ENCODE measurements at places on chromosomes 7 and 10. TPM values are rescaled to one million over a fixed set of nuclear protein-coding genes. Genes with fewer than 3 reads are reported as not detected.

- peak; percentile 49 for DNase-seq
Measured at GRCh38 chr7:17009007-17009719, 127.4 kb upstream of the AGR3 start.

DNA sequence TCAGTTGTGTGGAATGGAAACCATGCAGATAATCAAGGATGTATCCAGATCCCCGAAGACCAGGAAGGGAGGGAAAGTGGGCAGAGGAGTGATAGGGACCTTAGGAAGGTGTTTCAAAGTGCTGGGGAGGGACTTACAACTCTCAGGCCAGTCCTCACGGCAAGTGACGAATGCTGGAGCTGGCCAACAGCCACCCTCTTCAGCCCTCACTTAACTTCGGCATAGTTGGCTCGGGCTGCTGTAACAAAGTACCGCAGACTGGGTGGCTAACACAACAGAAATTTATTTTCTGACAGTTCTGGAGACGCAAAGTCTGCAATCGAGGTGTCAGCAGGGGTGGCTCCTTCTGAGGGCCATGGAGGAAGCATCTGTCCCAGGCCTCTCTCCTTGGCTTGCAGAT lies 265.9 kb upstream of the YAE1 start:
- DNase-seq: no peak

- DNase-seq: no peak
Measured at GRCh38 chr10:20274571-20274970, 458.3 kb downstream of the PLXDC2 start.

- DNase-seq: no peak
Measured at GRCh38 chr7:13057462-13058200, 370.2 kb downstream of the ARL4A start.

DNA sequence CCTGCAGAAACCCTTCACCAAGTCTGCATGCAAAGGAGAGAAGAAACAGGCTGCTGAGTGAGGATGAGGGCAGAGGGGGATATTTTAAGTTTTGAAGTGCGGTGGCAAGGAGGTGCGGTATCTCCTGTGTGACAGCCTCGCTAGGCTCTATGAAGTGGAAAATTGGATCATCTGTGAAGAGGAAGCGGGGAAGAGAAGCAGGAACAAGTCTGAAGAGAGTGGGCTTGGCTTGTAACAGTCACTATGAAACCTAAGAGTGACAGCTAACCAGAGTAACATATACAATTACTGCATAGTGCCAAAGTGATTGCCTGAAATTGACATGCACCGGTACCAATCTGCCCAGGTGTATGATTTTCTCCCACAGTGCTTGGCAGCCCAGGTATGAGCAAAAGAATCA lies 287.5 kb upstream of the KLF14 start:
- DNase-seq: no peak

GRCh38 chr10:77506517-77507200 lies 130.9 kb downstream of the KCNMA1 start:
- DNase-seq: no peak

DNA sequence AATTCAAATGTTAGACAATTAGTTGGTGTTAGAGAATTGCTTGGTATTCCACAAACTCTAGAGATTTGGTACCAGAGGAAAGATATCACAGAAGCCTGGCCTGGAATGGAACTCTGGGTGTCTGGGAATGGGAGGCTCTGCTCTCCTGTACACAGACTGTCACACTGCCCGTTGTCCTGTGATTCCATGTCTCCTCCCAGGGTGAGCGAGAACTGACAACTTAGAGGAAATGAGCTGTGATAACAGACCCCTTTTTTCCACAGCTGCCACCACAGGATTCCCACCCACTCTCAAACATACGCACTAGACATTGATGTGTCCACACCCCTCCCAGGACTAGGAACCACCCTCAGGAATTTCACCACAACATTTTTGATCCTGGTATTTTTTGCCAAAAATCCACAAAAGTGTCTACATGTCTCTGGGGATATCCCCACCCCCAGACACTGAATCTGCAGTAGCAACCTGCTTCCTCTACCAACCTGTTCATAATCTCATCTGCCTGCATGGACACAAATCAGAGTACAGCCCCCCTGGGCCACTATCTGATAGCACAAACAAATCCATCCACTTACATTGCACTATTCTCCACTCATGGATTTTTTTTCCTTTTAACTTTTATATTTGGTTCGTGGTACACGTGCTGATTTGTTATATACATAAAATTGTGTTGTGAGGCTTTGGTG lies 4.7 kb downstream of the ZNF273 start:
- DNase-seq: no peak

DNA sequence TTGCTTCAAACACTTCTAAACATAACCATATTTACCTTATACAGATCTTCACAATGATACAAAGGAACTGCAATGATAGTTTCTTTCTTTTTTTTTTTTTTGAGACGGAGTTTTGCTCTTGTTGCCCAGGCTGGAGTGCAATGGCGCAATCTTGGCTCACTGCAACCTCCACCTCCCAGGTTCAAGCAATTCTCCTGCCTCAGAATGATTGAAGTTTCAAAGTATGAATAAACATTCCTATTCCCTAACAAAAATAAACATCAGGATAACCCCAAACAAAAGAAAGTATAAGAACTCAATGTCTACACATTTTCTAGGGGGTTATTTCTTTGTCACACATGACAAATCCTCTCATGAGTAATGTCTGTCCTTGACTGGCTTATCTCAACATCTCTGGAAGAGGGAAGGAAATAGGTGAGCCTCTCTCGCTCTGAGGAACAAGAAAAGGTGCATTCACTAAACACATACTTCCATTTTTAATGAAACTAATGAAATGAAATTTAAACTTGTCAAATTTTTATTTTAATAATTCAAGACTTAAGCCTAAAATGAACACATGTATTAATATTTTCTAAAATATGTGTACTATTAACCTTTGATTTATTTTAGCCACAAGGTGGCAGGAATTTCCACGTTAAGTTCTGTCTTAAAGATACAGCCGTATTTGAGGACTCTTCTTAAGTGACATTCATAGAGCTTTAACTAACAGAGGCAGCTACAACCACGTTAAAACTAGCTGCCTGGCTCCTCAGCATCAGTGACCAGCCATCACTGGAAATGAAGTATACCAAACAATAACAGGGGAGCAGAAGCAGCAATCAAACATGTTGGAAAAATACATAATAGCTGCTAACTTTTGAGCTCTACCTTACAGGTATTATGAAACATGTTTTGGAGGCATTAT lies 58.3 kb downstream of the MALSU1 start:
- peak; percentile 43 for DNase-seq

GRCh38 chr10:62330213-62330612 lies 44.0 kb upstream of the ZNF365 start:
- DNase-seq: no peak

GRCh38 chr10:133248334-133248715 lies 10.7 kb downstream of the VENTX start:
- DNase-seq: no peak

DNA sequence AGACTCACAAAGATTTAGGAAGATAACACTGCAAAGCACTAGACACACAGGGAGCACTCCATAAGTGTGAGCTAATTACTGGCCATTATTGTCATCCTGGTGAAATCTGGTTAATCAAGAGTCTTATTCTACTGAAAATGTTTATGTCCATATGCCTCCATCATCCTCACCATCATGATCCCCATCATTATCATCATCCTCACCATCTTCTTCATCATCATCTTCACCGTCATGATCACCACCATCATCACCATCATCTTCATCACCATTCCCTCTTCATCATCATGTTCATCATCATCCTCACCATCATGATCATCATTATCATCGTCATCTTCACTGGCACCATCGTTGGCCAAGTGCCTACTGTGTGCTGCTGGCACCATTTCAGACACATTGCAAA lies 76.3 kb upstream of the CARD11 start:
- no peak for DNase-seq

GRCh38 chr7:104956753-104957450 lies 57.1 kb upstream of the KMT2E start:
- DNase-seq: no peak

GRCh38 chr7:83504330-83504729 lies 144.6 kb downstream of the SEMA3E start:
- no peak for DNase-seq

DNA sequence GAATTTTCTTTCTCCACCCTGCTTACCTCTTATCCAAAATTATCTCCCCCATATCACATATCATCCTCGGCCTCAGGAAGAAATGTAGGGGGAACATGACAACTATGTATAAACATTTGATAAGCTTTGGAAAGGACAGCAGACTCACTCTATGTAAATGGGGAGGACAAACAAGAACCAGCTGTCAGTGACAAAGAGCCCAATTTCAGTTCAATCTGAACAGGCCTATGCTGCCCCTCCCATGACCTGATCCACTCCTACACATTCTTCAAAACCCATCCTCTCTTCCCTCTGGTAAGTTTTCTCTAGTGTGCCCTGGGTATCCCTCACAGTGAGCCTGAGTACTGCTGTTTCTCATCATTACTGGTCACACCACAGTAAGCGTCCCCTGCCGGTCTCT lies 20.8 kb downstream of the FZD9 start:
- no peak for DNase-seq

DNA sequence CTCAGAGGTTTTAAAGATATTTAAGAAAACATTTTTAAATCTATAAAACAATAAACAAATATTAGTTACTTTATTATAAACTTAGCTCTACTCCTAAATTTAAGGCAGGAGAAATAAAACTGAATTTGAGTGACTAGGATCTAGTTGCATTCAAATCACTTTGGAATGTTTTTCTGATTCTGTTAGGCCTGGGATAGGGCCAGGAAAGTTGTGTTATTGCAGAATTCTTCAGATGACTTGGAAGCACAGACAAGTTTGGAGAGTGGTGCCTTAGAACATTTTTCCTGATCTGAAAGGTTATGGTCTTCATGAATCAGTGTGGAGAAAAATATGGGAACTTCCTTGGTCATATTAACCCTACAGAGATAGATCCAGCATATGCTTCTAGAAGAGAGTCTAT lies 15.6 kb upstream of the SLC25A13 start:
- DNase-seq: no peak

DNA sequence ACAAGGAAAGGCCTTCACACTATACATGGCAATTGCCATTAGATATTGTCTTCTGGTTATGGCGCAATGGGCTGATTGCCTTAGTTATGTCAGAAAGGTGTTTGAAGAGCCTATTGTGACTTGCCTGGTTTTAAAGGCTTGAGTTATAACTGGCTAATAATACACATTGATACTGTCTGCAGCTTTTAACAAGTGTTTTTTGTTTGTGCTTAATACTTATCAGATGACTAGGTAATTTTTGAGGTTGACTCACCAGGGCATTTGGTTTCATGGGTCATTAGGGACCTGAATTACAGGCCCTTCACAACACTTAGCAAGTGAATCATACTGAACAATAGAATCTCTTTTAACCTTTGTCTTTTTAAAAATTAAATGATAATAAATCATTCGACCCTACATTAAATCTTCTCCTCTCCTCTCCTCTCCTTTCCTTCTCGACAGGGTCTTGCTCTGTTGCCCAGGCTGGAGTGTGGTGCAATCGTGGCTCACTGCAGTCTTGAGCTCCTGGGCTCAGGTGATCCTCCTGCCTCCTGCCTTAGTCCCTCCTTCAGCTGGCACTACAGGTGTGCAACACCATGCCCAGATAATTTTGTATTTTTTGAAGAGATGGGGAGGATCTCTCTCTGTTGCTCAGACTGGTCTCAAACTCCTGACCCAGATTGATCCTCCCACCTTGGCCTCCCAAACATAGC lies 196.3 kb downstream of the JCAD start:
- no peak for DNase-seq

DNA sequence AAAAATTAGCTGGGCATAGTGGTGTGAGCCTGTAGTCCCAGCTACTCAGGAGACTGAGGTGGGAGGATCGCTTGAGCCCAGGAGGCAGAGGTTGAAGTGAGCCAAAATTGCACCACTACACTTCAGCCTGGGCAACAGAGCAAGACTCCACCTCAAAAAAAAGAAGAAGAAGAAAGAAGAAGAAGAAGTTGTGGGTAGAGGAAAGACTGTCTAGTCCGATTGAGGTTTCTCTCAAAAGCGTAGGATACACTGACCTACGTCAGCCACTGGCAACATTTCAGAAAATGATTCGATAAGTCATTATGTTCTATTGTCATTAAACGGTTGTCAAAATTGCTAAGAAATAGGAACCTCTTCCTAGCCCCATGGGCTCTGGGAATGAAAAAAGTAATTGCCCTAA lies 22.3 kb upstream of the RHBDD2 start:
- no peak for DNase-seq

DNA sequence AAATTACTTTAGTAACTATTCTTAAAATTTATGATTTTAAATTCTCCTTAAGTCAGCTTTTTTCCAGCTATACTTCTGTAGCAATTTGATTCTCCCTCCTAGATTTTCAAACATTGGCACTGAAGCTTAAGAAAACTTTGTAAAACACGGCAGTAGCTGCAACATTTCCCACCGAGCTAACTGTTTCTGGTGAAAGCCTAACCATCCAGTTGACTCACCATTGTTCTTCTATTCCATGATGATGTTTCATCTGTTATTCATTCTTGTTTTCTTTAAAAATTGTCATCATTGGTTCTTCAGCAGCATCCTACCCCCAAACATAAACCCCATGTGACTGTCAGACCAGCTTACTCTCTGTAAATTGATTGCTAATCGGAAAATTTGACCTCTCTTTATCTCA lies 312.3 kb downstream of the DGKB start:
- no peak for DNase-seq

DNA sequence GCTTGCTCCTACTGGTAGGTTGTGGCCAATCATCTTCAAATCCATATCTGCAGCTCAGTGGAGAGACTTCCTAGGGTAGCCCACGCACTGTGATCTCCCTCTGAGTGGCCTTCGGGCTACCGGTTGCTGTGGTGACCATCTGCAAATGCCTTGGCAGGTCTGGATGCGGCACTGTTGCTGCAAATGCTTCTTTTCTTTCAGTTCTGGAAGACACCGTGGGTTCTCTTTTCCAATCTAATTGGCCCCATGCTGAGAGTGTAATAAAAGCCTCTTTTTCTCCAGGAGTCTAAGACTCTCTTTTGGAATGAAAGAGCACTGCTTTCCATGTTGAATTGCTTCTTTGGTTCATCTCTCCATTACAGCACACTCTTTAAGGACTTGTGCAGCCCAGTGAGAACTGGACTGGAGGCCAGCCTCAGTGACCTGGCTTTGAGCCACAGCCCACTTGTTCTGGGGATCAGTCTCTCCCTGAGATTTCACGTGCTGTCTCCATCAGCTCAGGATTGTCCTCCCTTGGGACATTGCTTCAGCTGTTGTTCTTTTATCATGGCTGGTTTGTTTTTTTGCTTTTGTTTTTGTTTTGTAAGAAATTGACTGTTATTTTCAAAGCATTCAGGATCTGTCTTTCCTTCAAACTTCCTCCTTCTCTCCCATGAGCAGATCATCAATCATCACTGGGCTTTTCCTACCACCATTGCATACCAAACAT lies 286.6 kb downstream of the BMPER start:
- DNase-seq: no peak

- DNase-seq: no peak
Measured at GRCh38 chr10:107971973-107972372, 807.5 kb upstream of the SORCS1 start.

The MYO3A gene
- not detected for total RNA-seq

The C10orf71 gene
- not detected for total RNA-seq

The SLC16A12 gene
- total RNA-seq: 0.10 TPM

The ACBD7 gene
- 2.2 TPM for total RNA-seq

The ARHGAP22 gene
- 3.0 TPM for total RNA-seq

The NACAD gene
- total RNA-seq: not detected

The SNX8 gene
- total RNA-seq: 12.6 TPM

The ARHGEF35 gene
- 0.84 TPM for total RNA-seq

The CCDC3 gene
- total RNA-seq: 0.02 TPM

The AKR1B15 gene
- 1.4 TPM for total RNA-seq

Measured in NCI-H460 (cell line).